ENCODE measurements at places on chromosomes 2 and 18.

DNA sequence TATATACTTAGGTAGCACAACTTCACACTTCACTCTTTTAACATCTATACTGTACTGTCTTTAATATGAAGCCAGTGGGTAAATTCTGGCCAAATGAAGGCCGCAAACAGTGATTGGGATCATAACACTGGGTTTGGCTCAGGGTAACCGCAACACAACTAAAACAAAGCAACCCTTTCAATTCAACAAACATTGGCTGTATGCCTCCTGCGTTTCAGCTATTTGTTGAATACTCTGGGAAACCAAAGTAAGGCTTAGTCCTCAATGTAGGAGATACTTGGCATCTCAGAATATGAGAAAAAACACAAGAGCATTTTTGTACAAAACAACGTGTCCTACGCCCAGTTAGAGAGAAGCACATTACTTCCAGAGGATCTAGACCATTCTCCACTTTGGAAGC lies 693.3 kb upstream of the KLHL29 start:
- DNase-seq: no peak

DNA sequence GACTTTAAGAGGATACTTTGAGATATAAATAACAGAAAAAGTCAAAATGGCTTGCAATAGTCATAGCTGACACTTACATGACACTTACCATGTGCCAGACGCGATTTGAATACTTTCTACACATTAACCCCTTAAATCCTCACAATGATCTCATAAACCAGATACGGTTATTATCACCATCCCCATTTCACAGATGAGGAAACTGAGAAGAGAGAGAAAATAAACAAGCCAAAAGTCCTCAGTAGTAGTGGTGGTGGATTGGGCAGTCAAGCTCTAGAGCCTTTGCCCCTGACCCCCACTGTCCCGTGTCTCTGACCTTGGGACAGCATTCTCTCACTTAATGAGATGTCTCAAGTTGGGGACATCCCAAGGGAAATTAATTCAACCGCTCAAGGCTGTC lies 105.2 kb upstream of the TAF1B start:
- no peak for DNase-seq

- no peak for DNase-seq
Observed at GRCh38 chr2:121722479-121722878, 14.2 kb downstream of the NIFK start.

- no peak for DNase-seq
Observed at GRCh38 chr2:159225025-159226016, 61.2 kb downstream of the WDSUB1 start.

- no peak for DNase-seq
Observed at GRCh38 chr2:46831869-46832265, 83.7 kb downstream of the MCFD2 start.

DNA sequence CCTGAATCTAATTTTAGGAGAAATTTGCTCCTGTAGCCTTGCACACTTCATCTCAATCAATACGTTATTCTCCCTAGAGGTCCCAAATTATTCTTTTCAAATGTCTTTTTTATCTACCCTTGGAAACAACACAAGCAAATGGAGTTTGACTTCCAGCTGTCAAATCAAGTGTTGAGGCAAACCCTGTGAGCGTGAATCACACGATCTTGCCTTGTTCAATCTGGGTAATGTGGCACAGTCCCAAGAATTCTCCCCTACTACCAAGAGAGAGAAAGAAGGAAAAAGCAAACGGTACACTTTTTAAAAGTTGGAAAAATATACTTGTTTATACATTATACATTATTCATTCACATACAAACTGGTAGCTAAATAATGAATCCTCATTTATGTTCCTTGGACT lies 2035.3 kb upstream of the CELF4 start:
- DNase-seq: no peak

DNA sequence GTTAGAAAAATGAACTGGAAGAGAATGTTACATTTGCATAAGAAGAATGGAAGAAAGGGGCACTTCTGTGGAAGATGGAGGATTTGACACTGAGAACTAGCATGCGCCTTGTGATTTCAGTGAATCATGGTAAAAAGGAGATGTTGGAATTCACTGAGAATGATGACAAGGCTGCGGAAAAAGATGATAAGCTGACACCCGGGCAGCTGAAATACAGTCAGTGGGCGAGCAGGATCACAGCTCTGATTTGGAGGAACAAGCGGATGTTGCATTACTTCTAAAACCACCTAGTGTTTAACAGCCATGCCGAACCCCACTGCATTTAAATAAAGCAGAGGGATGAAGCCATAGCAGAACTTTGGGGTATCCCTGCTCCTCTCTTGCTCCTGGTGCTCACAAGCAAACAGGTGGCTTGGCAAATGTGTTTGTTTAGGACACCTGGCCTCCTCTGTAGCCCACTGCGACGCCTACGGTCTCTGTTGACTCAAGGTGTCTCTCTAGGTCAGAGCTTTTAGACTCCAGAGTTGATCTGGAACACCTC lies 134.9 kb downstream of the NDUFA10 start:
- DNase-seq: no peak

DNA sequence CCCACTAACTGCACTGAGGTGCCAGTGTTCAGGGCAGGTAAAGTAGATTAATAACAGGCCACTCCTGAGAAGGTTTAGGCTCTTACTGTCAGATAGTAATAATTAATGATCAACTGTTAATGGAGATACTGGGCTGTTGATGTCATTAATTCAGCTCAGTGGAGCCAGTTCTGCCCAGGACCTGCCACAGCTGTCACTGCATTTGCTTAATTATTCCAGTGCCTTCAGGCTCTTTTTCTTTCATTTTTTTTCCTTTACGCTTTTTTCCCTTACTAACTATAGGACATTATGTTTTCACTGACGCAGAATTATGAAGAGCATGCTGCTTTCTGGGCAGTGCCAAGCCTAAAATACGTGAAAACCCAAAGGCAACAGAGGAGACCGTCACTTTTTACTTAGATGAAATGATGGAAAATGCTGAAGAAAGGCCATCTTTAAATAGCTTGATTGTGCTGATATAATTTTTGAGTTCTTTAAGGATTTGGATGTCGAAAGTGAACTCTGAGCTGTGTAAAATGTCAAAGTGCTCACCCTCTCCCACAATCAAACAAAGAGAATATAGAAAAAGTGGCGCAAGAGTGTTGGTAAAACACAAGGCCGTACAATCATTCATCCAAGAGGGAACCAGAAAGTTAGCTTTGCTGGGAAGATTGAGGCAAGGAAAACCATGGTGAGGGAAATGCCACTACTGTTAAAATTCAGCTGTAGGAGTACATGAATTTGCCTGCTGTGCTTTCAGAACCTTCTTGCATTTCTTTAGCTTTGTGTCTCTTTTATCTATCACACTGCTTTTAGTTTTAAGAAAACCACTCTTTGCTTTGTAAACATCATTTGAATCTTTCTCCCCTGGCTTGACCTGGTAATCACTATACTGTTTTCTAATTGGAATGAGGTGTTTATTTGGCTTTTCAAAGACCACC lies 192.0 kb upstream of the ZEB2 start:
- DNase-seq: no peak

DNA sequence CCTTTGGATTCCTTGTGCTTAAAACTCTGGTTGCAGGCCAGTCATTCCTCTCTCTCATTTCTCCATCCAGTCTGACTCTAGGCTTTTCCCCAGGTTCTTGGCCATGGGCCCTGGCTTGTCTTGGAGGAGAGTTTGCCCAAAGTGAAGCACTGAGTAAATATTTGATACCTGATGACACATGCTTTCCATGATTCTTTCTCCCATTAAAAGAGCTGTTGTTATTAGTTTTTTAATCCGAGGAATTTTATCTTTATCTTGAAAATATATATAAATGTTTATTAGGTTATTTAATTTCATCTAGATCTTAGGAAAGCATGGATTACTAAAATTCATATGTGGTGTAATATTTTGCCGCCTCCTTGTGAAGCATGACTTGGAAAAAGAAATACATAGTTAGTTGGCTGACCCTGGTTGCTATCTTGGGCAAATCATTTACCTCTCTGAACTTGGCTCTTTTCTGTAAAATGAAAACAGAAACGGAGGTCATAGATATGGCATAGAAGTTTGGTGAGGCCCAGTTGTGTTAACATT lies 650.1 kb downstream of the SLC4A3 start:
- no peak for DNase-seq

DNA sequence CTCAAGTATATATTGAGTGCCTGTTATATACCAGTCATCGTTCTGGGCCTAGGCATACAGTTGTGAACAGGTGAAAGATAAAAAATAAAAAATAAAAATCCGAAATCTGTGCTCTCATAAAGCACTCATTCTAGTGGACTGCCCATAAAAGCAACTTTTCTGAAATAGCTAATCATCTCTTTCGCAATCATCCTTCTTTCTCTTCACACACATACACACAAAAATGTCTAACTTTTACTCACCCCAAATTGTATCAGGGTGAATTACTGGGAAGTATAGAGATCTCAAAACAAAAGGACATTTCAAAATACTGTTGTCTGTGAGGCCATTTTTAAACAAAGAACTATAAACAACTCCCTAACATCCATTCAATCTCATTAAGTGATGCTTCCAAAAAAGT lies 29.6 kb upstream of the ORC2 start:
- DNase-seq: no peak

DNA sequence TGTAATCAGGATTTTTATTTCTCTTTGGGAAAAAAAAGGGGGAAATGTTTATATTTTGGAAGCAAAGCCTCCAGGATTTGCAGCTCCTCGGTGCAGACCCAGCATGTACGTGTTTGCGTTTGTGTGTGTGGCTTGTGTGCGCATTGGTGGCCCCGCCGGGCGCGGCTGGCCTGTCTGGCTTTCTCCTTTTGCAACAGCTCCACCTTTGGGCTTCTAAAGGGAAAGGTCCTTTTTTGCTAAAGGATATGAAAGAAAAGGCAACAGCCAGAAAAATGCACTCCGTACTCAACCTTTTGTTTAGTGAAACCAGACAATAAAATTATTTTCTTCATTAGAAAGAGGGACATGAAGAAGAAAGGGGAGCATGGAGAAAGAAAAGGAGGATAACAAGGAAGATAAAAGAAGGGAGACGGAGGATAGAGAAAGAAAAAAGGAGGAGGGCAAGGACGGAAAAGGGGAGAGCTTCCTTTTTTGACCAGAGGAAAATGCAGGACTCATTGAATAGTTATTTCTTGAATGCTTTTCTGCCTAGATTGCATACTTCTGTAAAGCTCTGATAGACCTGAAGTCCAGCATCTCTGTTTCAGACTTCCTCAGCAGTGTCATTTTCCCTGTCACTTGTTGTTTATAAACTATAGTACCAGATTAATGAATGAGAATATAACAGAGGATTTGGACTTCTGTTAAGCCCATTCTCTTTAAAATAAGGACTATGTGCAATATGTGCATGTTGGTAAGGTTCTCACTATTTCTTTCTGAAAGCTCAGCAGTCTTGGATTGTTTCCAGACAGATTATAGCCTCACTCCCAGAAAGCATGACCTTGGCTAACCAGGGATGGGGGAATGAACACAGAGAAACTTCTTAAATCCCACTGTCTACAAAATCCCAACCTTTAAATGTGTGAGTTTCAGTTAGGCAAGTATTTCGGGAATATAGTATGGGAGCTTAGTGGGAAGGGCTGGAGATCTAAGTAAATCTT lies 563.1 kb upstream of the PIK3C3 start:
- DNase-seq: no peak

- DNase-seq: no peak
Observed at GRCh38 chr18:3967359-3968180, 487.5 kb downstream of the DLGAP1 start.

DNA sequence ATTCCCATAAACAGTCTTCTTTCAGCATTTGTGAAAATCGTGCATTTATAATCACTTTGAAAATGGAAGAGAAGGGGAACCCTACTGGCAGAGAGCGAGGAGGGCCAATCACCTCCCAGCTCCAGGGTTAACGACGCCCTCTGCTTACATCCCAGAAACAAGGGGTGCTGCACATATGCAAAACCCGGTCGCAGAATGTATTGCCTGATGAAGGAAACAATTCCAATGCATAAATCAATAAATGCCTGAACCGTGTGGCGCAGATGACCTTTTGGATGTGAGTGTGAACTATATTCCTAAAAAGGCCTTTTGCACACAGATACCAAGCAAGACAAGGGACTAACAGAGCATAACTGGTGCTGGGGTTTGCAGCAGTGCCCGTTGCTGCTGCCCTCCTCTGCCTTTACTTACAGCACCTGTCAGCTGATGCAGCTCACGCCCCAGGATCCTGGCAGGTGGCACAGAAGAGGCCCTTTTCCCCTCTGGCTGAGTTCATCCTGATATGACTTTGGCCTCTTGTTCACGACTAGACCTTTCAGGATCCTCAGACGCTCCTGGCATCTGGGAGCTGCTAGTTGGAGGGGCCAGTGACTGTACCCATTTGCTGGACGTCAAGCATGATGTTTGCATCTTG lies 67.8 kb downstream of the MYT1L start:
- DNase-seq: no peak

DNA sequence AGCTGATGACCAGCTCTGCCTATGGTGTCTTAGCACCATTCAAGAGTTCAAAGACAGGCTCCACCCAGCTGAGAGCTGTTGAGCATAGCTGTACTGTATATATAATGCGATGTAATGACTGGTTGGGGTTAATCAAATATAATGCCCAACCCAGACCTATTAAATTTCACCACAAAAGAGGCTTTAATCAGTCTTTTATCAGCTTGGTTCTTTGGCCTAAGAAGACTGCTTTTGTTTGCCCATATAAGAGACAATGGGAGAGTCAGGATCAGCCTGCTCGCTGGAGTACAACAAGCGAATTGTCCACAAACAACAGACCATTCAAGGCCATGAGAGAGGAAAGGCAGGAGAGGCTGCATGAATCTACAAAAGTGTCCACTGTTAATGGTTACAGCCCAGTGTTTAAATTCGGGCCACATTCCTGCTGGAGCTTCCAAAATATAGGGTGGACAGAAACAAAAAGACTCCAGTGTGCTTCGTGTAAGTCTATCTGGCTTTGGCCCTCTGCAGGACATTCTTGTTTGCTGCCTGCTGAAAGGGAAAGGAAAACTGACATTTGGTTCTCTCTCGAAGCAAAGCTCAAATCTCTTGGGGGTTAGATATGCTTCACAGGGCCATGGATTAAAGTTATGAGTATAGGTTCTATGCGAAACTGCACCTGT lies 299.0 kb upstream of the FBXO11 start:
- no peak for DNase-seq

GRCh38 chr2:42494355-42495233 lies 812 bp upstream of the KCNG3 start:
- peak; percentile 49 for DNase-seq

DNA sequence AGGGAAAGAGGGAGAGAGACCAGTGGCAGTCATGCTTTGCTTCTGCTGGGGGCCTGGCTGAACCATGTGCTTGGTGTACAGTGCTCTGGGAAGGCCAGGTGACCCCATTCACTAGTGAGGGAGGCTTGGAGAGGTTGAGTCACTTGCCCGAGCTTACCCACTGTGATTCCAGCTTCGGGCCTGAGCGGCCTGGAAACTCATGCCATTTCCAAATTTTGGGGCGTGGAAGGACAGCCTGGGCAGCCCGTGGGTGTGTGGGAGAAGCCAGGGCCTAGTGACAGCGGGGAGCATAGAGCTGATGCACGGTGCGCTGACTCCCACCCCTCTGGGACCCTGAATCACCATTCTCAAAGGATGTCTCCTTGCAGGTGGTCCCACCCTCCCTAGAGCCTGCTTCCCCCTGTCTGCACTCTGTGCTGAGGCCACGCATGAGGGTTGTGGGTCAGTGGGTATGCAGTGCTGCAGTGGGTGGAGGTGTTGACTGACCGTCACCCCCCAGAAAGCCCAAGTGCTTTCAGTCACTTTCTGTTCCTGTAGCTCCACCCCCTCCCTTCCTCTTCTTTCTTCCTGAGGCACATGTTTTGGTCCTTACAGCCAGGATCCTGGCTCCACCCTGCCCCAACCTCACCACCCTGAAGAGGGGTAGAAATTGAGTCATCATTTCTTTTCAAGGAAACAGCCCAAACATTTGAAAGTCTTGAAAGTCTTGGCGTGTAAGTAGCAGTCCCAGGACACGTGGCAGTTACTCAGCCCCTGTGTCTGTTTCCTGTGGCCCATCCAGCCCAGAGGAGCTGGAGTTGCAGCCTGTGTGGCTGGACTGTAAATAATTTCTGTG lies 69.3 kb upstream of the MCFD2 start:
- peak; percentile 78 for DNase-seq
